ENCODE measurements at places on chromosomes 12 and 14.

DNA sequence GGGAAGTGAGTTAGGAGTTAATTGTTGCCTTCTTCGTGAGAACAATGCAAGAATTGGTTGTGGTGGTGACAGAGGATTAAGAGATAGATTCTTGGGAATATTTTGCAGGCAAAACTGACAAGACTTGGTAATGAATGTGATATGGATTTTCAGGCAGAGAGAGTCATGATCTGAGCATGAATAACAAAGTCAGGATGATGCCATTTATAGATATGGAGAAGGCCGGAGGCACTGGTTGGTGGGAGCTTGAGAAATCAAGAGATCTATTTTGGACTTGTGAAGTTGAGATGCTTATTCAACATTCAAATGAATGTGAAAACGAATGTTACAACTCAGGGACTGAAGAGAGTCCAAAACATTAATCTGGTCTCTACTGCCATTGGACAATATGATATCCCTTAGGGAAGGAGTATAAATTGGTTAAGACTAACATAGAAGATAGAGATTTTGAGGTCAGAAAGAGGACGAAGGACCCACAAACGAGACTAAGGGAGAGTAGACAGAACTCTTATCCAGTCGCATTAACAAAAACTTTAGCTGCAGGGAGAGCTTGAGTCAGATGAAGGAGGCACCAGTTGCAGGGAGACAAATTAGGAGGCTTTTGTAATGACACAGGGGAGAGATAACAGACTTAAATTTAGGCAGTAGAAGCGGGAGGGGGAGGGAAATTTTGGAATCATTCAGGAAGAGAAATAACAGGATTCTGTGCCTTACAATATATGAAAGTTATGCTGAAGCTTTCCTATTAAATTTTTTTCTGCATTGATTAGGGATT is 1090.6 kb downstream of the GALC start:
- no peak for DNase-seq

GRCh38 chr12:130227641-130228040 is 65.4 kb downstream of the FZD10 start:
- DNase-seq, result peak; percentile 91

- no peak for DNase-seq
Observed at GRCh38 chr12:59886131-59886733, 290.4 kb downstream of the SLC16A7 start.

GRCh38 chr12:25190793-25191192 is 4.2 kb downstream of the DNAI7 start:
- DNase-seq, result no peak

- DNase-seq, result no peak
Observed at GRCh38 chr12:77746096-77746495, 84.6 kb upstream of the NAV3 start.

DNA sequence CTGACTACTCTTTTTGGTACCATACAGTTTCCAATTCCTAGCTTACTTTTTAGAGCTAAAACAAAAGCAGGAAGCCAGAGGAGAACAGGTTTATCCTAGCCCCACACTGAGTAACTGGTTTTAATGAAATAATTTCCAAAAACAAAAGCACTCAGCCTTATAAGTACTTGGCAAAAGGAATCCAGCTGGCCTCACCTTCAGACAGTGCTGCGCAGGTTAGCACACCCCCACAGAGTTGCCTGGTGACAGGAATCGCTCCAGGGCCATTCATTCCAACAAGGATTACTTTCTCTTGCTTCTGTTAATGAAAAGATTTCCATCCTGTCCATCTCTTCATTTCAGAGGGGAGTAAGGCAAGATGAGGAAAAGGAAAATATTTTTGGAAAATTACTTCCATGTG is 84.6 kb downstream of the SCFD1 start:
- DNase-seq, result no peak

- DNase-seq, result no peak
Observed at GRCh38 chr12:92357584-92358261, 212.1 kb upstream of the BTG1 start.

GRCh38 chr14:75738192-75738591 is 77.1 kb downstream of the TTLL5 start:
- DNase-seq, result no peak

- no peak for DNase-seq
Observed at GRCh38 chr12:87234898-87235297, 794.3 kb downstream of the C12orf50 start.

GRCh38 chr14:95679148-95679815 is 6.9 kb upstream of the TCL1B start:
- DNase-seq, result no peak

- no peak for DNase-seq
Observed at GRCh38 chr12:14896521-14897169, 11.0 kb upstream of the MGP start.

DNA sequence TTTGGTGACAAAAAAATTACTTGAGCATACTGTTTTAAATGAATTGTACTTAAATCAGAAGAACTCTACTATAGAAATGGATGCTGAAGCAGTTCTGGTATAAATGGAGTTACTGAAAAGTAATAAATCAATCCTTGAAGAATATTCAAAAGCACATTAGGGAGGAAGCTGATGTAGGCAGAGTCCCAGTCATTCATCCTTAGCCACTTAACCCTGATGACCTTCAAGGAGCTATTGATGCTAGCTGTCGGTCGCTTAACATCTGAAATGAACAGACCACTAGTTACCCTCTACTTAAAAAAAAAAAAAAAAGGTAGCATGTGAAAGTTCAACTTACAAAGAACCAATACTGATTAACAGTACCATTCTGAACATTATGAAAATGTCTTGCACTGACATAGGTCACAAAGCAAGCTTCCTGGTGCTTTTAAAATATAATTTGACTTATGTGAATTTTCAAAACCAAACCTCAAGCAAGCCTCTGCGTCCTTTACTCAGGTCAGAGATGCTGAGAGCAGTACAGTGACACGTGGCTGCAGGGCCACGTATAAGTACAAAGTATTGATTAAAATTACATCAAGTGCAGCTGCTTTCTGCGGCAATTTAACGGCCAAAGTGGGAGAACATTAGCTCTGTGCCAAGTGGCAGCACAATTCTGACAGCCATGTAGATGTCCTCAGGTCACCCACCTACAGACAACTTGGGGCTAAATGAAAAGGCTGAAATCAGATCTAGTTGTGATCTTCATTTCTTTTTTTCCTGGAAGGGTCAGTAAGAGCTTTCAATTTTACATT is 18.1 kb downstream of the PPM1H start:
- no peak for DNase-seq

DNA sequence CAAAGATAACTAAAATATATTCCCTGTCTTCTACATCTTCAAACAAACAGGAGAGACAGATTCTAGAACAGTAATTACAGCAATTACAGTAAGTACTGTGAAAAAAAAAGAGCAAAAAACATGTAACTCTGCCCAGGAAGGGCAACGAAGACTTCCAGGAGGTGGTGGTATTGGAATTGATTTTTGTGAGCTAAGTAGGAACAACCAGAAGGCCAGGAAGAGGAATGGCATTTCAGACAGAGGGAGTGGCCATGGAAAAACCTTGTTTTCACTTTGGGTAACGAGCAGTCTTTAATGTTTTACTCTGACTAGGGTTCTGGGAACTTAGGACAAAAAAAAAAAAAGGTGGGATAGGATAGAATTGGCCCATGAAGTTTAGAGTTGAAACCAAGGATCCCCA is 196.3 kb upstream of the PLEKHG7 start:
- DNase-seq, result no peak

GRCh38 chr12:32302218-32303173 is 96.9 kb upstream of the FGD4 start:
- no peak for DNase-seq

- no peak for DNase-seq
Observed at GRCh38 chr12:109744986-109745942, 31.6 kb downstream of the FAM222A start.

GRCh38 chr12:128581321-128581761 is 242.4 kb downstream of the SLC15A4 start:
- DNase-seq, result no peak

- DNase-seq, result no peak
Observed at GRCh38 chr12:45039757-45040156, 11.1 kb downstream of the DBX2 start.

All from cerebellar nuclear complex (tissue), 1 donor.